Fibroblast of skin of right quadriceps (primary cell): ENCODE measurements at places on chromosomes 3 and 15.

DNA sequence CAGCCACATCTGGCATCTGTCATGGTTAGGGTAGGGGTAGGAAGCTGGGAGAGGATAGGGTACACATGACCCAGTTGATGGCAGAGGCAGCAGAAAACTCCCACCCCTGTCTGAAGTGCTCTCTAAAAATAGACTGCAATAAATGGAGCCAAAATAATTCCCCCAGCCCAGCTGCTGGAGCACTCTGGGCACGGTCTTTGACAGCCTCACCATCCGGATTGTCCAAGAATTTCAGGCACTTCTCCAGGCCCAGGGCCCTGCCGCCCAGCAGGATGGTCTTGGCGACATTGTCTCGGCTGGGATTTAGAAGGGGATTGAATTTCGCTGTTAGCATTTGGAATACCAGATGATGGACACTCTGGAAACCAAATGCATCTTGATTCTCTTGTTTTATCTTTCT, 103.7 kb downstream of the IQSEC1 start:
- DNase-seq = no peak

DNA sequence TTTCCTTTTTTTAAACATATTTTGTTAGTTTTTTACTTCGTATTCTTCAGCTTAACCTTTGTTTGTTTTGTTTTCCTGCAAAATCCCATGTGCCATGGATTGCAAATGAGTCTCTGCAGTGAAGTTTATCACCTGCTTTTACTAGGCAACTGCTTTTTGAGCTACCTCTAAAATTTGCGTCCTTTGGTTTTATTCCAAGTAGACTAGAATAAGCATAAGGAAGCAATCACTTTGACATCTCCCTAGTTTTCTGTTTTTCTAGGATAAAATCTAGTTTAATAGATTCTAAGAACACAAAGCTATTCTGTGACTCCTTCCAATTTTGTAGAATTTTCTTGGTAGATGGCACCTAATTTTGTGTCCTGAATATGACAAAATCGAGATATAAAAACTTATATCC, 1059.2 kb downstream of the OTOL1 start:
- DNase-seq = no peak

- no peak for DNase-seq
Measured at GRCh38 chr3:111639316-111639715, 44.2 kb upstream of the ZBED2 start.

- DNase-seq = no peak
Measured at GRCh38 chr3:65291448-65292125, 603.8 kb upstream of the ADAMTS9 start.

DNA sequence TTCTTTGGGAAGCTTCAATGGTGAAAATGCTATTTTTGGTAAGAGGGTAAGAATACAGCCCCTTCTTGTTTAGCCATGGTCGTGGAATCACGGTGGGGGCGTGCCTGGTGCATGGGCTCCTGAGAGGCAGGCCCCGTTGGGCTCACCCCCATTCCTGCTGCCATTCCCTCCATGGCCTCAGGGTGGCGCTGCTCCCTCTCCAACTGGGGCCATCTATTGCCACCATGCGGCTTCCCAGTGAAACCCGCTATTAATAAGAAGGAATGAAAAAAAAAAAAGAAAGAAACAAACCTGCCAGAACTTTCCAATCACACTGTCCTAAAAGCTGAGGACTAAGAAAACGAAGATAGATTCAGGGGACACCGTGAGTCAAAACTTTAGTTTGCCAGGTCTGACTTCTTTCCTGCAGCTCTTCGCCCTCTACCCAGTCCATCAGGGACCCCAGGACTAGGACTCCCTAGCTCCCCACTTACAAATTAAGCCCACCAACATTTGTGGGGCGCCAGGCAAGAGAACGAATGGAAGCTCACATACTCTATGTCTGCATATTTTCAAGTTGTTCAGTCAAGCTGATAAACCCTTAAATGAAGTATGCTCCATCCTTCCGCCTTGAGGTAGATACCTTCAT, 30.6 kb upstream of the ABHD2 start:
- DNase-seq = peak; percentile 72

DNA sequence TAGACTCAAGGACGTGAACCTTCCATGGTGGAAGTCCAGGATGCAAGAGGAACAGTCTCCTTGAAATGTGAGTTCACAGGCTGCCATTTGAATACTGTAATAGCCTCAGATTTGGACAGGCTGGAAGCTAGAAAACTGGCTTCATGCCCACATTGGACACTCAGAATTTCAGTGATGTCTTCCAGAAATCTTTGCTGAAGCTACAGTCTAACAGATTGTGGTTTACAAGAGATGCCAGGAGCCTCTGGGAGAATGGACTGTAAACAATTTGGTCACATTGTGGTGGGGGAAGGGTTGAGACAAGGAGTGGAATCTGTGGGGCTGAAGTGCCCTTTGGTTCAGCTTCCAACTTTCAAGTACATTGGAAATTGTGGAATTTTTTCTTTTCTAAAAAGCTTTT, 252.0 kb upstream of the PROK2 start:
- DNase-seq = peak; percentile 76

- DNase-seq = no peak
Measured at GRCh38 chr3:4943549-4943948, 35.7 kb upstream of the BHLHE40 start.

DNA sequence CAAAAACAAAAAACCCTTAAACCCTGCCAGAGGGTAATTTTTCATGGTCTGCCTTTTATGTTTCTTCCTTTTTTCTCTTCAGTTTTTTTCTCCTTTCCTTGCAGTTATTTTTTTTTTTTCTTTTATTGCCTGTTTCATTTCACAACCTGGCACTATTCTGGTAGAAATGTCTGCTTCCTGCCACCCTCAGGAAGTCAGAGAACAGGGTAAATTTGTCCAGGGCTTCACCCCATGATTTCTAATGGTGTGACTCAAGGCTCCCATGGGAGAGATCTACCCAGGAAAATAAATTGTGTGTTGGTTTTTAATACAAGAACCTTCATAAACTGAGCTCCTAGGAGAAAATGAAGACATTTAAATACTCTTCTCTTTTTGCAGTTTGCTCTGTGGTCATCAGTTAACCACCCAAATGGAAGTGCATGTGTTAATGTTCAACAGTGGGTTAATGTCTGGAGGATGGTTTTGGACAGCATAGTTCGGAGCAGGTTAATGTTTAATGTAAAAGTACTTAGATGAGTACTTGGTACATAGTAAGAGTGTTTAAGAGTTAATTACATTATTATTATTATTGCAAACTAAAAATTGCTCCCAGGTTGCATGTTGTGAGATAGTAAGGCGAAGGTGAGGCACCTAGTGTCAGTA, 45.9 kb downstream of the CGNL1 start:
- DNase-seq = no peak

DNA sequence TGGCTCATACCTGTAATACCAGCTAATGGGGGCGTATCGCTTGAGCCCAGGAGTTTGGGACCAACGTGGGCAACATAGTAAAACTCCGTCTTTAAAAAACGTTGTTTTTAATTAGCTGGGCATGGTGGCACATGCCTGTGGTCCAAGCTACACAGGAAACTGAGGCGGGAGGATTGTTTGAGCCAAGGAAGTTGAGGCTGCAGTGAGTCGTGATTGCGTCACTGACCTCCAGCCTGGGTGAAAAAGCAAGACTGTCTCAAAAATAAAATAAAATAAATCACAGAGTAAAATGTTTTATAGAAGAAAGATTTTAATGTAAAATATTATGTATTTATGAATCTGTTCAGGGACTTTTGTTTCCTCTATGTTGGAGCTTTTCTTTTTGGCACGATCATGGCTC, 15.3 kb upstream of the STRIT1 start:
- peak; percentile 64 for DNase-seq

GRCh38 chr3:158102242-158103080, 3.8 kb downstream of the SHOX2 start:
- peak; percentile 52 for DNase-seq

DNA sequence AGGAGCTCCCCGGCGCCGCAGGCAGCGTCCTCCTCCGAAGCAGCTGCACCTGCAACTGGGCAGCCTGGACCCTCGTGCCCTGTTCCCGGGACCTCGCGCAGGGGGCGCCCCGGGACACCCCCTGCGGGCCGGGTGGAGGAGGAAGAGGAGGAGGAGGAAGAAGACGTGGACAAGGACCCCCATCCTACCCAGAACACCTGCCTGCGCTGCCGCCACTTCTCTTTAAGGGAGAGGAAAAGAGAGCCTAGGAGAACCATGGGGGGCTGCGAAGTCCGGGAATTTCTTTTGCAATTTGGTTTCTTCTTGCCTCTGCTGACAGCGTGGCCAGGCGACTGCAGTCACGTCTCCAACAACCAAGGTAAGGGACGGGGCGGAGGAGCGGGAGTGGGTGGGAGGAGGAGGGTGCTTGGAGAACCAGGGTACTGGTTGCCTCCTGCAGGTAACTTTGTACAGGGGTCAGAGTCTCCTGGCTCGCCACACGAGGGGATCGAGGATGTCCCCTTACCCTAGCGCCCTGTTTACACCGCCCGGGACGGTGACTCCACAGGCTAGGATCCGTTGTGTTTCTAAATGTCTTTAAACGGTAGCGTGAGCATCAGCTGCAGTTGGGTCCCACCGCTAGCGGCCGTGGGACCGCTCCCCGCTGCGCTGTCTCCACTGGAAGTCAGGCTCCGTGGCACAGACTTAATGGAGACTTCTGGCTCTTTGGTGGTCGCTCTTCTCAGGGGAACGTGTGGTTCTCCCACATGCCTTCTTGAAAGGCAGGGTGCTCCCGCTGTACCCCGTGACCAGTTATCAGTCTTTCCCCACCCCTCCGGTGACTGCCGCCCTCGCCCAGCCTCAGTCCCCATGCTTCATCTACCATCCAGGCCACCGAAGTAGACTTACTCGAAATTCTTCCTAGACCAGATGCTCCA, 515 bp downstream of the EPHA6 start:
- DNase-seq = no peak

GRCh38 chr3:11734-12133, 184.8 kb upstream of the CHL1 start:
- peak; percentile 0 for DNase-seq

DNA sequence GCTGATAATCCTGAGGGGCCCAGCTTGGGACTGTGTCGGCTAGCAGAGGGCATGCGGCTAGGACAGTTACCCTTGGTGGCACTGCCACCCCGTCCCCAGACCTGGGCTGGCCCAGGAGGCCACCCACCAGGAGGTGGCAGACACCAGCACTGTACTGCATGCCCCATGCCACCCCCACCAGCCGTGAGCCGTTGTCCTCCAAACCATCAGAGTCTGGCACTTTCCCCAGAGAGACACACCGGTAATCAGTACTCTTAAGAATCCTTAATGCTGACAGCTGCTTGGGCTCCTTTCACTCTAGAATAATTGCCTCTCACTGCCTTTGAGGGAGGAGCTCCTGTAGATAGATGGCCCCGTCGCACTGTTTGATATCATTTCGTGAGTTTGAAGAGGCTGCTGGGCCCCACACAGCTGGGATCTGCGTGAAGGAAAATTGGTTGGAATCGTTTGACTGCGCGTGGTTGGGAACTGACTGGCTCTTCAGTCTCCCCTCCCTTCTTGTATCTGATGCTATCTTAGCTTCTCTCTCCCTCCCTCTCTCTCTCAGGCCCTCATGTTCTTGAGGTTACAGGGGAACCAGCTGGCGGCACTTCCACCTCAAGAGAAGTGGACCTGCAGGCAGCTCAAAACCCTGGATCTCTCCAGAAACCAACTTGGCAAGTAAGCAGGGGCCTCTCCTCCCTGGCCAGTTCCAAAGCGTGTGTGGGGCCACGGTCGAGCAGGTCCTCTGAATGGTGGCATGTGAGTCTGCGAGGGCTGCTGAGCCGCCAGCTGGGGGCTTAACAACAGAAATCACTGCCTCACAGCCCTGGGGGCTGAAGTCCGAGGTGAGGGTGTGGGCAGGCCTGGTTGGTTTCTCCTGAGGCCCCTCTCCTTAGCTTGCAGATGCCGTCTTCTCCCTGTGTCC, 94.9 kb downstream of the LRRK1 start:
- DNase-seq = no peak

DNA sequence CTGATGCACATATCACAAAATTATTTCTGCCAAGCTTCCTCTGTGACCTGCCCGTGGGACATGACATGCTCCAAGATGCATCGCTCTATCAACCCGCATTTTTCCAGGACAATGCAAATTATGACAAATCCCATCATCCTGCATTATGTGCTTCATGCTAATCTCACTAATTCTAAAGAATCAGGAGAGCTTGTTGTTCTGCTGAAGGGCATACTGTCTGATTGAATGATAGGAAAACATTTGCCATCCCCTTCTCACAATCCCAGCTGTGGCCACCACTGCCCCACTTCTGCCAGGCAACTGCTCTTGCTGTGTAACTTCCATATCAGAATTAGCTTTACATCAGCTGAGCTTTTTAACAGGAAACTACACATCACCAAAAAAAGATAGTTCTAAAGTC, 203.5 kb upstream of the NANOGP8 start:
- no peak for DNase-seq

DNA sequence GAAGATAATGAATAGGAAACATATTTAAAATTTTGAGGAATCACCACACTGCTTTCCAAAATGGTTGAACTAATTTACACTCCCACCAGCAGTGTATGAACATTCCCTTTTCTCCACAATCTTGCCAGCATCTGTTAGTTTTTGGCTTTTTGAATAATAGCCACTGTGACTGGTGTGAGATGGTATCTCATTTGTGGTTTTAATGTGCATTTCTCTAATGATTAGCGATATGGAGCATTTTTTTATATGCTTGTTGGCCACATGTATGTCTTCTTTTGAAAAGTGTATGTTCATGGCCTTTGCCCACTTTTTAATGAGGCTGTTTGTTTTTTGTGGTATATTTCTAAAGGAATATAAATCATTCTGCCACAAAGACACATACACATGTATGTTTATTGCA, 166.3 kb downstream of the NECTIN3 start:
- DNase-seq = peak; percentile 63

DNA sequence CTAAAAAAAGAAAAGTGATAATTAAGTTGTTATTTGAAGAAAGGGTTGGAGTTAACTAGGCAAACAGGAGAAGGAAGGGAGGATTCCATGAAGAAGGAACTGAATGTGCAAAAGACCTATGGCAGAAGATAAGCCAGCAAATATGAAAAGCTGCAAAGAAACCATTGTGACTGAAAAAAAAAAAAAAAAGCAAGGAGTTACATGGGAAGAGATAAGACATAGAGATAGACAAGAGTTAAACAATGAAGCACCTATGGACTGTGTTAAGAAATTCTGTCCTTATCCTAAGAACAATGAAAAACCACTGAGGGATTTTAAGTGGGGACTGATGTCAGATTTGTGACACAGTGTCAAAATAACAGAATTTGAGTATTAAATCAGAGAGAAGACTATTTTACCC, 17.0 kb downstream of the ZNF280D start:
- no peak for DNase-seq

DNA sequence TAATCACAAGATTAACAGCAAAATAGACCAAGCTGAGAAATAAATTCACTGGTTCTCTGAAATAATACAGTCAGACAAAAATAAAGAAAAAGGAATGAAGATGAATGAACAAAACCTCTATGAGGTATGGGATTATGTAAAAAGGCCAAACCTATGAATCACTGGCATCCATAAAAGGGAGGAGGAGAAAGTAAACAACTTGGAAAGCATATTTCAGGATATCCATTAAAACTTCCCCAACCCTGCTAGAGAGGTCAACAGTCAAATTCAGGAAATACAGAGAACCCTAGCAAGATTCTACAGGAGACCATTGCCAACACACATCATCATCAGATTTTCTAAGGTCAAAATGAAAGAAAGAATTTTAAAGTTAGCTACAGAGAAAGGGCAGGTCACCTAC, 649.7 kb upstream of the CBLB start:
- peak; percentile 63 for DNase-seq

GRCh38 chr3:4794331-4794730, 184.9 kb upstream of the BHLHE40 start:
- no peak for DNase-seq
